ENCODE measurements at places on chromosomes 4 and X. TPM values are rescaled to one million over a fixed set of nuclear protein-coding genes. Genes with fewer than 3 reads are reported as not detected.

DNA sequence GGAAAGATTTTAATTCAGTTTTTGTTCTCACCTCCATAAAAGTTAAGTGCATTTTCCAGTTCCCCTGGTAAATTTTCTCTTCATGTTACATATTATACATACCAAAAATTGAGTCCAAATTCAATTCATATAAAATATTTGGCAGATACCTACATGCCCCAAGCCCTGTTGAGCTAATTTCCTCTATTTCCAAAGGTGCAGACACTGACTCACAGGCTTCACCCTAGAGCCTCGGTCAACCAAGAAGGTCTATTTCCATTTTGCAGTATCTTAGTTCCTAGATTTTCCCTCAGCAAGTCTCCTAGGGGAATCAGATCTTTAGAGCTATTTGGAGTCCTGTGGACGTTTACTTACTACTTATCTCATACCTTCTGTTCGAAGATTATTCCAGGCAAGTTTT lies 174.4 kb downstream of the TSPAN5 start:
- no peak for DNase-seq

GRCh38 chr4:38565271-38566199 lies 98.5 kb upstream of the KLF3 start:
- DNase-seq = no peak

DNA sequence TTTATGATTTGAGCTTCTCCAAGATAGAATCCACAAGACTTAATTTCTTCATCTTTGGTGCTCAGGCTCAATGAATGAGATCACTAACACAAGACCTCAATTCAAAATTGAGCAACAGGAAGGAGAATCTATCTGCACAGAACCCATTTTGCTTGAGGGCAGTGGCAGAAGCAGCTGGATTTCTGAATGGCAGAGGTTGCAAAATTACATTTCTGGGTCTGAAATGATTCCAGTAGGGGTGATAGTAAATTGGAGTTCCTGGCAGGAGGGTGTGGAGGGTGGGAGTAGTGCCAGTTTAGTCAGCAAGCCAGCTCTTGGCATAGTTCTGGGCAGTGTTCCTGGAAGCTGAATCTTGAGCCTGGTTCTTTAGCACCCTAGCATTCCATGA lies 281.1 kb downstream of the SLC7A11 start:
- DNase-seq = no peak

- peak; percentile 99 for DNase-seq
Observed at GRCh38 chr4:37686373-37687193, at the start of gene RELL1. TSS of gene RELL1 (minus strand) at chr4:37686376. CDS start at chr4:37686287, 89 bp downstream.

PHKA1 gene
- total RNA-seq = 39.4 TPM

NDP gene
- total RNA-seq = not detected

DNA sequence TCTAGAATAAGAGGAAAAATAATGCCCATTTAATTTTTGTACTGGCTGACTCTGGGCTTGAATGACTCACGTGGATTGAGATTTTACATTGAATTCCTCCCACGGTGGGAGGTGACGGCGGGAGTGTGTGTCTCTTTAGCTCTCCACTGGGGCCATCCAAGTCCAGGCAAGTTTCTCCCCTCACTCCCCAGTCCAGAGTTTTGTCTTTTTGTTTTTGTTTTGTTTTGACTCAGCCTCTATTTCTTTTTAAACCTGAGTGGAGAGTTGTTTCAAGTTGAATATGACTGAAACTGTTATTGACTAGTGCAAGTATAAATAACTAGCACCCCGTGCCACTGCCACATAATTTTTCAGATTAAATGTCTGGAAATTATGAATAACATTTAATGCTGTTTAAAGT lies 13.6 kb downstream of the CHST7 start:
- no peak for DNase-seq

SSX3 gene
- total RNA-seq = not detected

LIN54 gene
- total RNA-seq = 13.6 TPM

- no peak for DNase-seq
Observed at GRCh38 chr4:20895208-20895607, 194.9 kb downstream of the PACRGL start.

DNA sequence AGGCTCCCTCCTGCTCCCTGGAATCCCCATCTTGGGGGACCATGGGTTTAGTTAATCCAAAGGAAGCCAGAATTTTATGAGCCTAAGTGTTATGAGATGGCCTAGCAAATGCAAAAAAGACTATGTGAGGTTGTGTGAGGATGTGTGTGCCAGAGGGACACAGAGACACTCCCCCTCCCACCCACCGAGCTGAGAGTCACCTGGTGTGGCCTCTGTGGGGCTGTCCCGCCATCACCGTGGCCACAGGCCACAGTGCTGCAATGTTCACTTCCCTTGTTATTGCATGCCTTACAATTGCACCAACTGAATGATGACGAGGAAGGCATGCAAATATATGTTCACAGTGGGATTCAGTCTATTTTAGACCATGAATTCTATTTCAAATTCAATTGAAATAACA lies 601 bp upstream of the FGFBP2 start:
- DNase-seq = no peak

DNA sequence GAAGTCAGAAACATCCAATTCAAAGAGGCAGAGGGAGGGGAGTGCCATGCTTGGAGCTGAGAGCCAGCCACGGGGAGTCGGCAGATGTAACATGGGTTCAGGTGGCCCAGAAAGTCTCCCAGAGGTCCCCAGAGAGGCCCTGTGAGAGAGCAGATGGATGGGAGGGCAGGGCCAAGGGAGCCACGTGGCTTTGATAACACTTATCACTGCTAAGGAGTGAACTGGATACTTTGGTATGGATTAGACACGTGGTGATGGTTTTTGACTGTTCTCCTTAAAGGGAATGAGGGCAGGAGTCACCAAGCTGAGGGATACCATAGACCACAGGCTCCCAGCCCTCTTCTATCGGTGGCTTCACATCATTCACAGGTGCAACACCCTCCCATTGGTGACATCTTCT lies 13.7 kb downstream of the CCKAR start:
- DNase-seq = no peak

DNA sequence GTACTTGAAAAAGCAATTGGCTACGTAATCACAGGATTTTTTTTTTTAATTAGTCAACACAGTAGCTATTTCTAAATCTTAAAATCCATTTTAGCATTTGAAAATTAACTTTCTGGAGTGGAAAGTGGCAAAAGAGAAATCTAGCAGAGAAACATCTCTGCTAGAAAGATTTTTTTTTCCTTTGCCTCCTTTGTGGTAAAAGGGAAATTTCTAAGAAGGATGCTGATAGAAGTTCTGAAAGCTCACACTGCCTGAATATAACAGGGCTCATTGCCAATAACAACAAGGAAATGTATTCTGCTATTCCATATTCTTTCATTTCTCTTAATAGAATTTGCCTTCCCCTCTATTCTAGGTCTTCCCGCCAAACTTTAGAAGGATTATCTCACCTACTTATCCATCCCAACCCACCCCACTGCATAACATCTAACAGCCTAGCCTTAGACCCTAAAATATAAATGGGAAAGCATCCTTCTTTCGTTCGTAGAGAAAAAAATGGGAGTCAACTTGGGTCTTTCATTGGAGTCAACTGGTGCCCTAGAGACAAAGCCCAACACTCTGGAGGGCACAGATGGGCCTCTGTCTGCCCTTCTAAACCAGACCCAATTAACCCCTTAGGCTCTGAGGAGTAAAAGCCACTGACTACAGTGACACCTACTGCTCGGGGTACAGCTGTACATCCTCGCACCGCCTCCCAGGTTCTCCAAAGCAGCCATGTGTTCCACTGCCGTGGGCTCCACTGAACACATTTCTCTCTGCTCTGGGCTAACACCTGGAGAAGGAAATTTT lies 103.9 kb downstream of the MAML3 start:
- DNase-seq = no peak

TEC gene
- total RNA-seq = 2.0 TPM

DNA sequence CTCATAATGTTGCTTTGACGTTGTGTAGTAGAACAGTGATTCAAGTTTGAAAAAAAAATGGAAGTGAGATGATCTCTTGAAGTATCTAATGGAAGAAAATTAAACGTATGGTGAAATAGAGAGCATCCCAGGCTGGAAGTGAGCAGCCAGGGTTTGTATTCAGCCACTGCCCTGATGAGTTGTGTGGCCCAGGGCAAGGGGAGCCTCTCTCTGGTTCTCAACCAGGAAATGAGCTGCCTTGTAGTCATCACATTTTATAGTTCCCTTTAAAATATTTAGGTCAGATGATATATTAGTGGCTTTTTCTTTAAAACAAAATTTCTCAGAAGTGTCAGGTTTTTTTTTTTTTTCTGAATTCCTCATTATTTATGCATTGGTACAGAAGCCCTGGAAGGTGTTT lies 150.3 kb downstream of the GPAT3 start:
- no peak for DNase-seq

DNA sequence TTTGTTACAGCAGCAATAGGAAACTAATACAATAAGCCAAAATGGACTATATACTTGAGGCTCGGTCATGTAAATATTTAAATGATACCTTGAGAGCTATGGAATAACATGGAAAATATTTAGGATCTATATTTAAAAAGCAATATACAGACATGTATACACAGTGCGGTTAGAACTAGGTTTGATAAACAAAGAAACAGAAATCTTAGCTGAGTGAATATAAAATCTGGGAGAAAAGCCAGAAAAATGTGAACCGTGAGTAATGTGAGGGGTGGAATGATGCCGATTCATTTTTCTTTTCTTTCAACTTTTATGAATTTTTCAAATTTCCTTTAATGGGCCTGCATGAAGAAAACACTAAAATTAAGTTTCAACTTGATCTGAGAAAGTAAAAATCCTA lies 104.1 kb downstream of the ATXN3L start:
- DNase-seq = no peak

IL1RAPL2 gene
- not detected for total RNA-seq

GRCh38 chr4:7571701-7572100 lies 137.0 kb upstream of the PSAPL1 start:
- no peak for DNase-seq

PNMA6F gene
- not detected for total RNA-seq

PAGE2 gene
- total RNA-seq = not detected

Data from psoas muscle (tissue), 8 donors.